Vagina (tissue), 2 donors: ENCODE measurements at places on chromosomes 3 and 15. TPM values are rescaled to one million over a fixed set of nuclear protein-coding genes. Genes with fewer than 3 reads are reported as not detected.

DNA sequence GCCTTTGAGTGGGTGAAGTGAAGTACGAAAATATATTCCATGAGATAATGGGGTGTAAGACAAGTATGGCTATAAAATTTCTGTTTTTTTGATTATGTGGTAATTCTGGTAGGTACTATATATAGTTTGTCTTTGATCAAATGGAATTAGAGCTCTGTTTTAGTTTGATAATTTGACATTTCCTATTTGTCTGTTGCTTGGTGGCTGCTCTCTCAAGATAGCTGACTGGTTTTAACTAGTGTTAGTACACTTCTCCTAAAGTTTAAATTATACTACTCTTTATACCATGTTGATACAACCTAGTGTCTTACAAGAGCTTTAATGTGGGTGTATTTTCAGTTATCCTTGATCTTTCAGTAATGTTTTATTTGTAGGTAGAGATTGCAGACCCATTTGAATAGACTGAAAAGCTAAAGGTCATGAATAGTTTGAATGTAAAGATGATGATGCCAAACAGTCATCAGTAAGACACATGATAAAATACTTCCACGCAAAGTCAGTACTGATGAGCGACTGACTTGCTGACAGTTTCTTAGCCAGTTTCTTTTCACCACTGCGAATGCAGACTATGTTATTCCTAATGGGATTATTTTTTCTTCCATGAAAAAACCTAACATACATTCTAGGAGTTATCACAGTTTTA, 15.2 kb downstream of the SACM1L start:
- no peak for DNase-seq

GRCh38 chr3:15041950-15042349, 23.2 kb downstream of the MRPS25 start:
- no peak for DNase-seq

DNA sequence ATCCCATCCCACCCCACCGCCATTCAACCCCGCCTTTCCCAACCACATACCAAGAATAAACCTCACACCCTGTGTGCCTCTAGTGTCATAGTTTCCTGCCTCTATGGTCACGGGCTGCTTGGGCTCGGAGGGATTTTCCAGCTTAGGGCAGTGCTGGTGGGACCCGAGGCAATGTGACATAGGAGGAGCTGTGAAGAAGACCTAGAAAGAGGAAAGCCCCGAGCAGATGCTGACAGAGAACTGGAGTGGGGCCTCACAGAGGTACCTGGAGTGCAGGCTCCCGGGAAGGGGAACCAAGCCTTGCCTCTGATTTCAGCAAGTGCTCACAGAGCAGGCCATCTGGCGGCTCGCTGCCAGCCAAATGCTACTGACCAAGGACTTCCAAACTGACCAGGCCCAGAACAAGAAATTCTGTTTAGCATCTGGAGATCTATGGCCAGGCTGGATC, 27.5 kb downstream of the BHLHE40 start:
- no peak for DNase-seq

DNA sequence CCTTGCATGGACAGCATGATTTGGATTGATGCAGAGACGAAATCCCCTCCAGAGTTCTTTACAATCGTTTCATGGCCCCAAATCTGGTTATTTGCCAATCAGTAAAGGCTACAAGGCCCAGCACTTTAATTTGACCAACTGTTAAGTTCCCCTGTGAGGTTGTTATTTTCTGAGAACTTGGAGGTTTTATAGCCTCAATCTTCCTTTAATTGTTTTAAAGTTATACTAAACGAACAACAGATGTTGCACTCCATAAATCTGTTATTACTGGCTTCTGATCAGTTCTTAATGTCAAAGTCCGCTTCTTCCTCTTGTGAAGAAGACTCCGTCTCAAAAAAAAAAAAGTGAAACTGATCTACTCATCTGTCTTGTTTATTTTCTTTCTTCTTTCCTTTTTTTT, 30.8 kb downstream of the LARP6 start:
- no peak for DNase-seq

GRCh38 chr3:33358172-33358781, 81.0 kb downstream of the FBXL2 start:
- DNase-seq = no peak

DNA sequence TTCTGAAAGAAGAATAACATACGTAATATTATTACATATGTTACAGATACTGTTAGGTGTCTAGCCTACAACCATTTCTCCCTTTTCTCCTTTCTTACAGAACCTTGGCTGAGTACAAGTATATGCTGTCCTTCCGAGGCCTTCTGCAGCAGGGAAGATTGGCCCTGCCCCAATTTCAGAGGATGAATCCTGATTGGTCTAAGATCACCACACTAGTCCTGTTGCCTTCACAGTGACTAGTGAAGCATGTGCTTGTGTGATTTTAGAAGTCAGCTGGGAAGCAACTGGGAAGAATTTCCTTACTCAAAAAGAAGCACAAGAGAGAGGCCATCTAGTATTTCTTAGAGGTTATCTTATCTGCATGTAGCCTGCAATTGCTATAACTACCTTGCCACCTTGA, 30.6 kb upstream of the MECOM start:
- DNase-seq = no peak

- DNase-seq = no peak
These were observed 893 bp downstream of the MGA start for GRCh38 chr15:41661078-41661517.

DNA sequence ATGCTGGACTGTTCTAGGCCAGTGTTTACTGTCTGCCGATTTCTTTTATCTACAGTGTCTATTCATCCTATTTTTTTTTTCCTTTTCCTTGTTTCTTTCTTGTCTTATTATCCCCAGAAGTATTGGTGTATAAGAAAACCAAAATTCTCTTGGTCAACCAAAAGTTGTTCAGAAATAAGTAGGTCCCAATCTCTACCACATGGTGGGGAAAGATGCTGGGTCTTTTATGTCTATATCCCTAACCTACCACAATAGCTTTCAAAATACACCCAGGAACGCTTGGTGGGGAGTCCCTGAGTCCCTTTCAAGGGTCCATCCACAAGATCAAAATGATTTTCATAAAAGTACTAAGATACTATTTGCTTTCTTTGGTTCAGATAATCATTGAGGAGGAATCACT, 225.6 kb downstream of the CLSTN2 start:
- DNase-seq = no peak

The NR1I2 gene
- not detected for total RNA-seq
